ENCODE measurements at places on chromosomes 2 and 18.

DNA sequence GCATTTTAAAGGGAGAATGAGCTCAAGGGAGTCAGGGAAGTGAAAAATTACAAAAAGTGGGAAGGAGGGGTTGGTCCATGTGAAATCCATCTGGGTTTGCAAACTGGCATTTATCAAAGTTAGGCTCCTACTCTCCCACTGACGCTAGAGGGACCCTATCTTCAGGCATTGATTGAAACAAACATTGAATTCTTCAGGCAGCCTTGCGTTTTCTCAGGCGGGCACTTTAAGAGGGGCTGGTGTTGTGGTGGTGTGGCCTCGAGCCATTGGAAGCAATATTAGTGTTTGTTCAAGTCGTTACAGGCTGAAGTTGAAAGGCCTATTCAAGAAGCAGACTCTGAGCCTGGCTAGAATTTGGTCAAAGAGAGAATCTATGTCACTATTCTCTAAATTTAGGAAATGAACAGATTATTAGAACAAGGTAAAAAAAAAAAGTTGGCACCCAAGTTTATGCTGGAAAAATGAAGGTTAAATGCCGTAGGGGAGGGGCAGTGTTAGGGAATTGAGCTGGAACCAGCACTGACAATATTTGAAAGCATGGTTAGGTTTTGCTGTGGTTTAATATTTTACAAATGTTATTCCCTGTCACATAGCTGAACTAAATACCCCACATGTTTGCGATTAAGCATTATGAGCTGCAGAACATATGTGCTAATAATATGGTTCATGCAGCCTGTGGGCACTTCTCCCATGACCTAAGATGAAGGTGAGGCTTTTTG, 36.8 kb downstream of the STON1 start:
- DNase-seq, result no peak

- DNase-seq, result no peak
These were observed 73.6 kb downstream of the EN1 start for GRCh38 chr2:118773826-118774225.

DNA sequence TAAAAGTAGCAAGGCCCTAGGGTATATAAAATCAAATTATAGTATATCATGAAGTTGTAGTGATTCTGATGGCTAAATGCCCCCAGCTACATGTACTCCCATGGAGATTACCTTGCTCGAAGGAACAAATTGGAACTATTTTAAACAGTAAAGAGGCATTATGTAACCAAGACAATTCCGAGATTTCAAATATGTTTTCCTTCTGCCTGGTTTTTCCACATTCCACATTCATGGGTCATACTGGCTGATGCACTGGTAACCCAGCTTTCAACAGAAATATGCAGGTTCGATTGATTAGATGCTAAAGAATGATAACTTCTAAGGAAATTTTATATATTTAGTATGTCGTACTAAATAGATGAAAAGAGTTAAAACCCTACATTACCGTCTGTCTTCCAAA, 62.3 kb upstream of the MGAT4A start:
- DNase-seq, result no peak

GRCh38 chr2:121897335-121897970, 142.0 kb downstream of the TSN start:
- DNase-seq, result no peak

DNA sequence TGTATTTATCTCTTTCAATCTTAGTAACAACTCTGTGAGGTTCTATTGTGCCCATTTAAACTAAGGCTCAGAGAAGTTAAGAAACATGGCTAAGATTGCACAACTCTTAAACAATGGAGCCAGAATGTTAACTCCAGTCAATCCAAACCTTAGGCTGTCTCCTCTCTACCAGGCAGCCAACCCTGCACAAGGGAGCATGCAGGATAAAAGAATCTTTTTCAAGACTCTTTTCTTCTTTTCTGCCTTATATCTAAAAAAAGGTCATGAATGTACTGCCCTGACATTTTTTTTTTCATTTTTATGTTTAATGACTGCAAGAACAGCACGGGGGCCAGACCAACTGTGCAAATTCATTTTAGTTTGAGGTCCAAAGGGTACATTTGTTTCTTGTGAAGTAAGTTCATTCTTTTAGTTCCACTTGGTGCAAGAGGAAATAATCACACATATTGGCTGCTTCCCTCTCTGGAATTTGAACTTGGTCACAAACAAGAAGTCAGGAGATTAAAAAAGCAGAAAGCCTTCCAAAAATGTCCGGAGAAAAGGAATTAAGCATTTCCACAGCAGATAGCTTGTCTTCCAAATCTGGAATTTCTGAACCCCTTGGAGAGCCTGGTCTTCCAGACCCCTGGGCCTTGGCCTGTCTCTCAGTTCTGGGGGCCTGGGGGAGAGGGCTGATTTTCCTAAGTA, 96.0 kb upstream of the RIOK3 start:
- DNase-seq, result no peak

DNA sequence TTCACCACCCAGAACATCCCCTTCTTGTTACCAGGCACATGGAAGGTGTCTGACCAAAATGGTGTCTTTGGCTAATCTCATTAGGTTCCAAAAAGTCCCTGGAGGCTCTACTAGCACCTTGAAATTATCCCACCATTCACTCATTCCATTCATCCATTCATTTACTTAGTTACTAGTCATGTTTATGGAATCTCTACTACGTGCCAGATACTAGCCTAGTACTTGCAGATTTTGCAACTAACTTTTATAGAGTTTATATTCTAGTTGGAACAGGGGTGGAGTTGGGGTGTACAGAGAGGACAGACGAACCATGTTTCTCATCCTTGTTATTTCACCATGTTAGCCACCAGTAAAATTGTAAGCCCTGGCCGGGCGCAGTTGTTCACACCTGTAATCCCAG, 4.0 kb upstream of the NOP58 start:
- DNase-seq, result no peak

DNA sequence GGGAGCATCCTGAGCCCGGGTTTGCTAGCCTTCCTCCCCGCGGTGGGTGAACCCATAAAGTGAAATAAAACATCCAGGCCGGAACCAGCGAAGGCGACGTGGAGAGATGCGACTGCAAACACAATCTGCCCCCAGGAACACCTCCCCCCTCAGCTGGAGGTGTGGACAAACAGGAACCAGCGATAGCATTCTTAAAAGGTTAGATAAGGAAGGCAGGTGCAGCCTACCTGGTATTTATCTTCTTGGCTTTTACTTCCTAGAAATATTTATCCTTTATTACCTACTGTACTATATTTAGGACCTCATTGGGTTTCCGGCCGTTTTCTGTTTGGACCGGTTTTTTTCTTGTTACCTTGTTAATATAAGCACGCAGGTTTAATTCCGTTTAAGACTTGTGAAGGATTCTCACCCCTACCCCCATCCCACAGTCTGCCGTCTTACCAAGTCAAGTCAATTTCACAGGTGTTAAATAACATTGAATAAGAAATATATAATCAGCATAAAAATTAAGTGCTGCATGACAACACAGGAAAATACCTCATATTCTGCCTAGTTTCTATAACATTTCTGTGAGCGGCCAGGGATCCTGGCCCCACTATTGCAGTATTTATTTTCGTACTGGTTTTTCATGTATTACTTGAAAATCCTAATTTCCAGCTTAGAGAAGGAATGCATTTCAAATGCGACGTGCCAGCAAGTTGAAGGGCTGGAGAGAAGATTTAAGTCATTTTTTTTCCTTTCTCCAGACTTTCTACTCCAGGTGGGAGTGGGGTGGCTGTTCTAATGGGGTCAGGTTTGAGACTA, 224.0 kb upstream of the ID2 start:
- no peak for DNase-seq

GRCh38 chr18:10965119-10965518, 184.2 kb downstream of the PIEZO2 start:
- DNase-seq, result no peak

Data from memory B cell (primary cell).